ENCODE measurements at places on chromosomes 2 and 18. TPM values are rescaled to one million over a fixed set of nuclear protein-coding genes. Genes with fewer than 3 reads are reported as not detected.

The ASB18 gene
- total RNA-seq: 0.79 TPM

- peak; percentile 54 for DNase-seq
Measured at GRCh38 chr2:36698993-36699392, 2.5 kb downstream of the VIT start.

- peak; percentile 89 for DNase-seq
Measured at GRCh38 chr18:24987303-24988252, 364.4 kb downstream of the ZNF521 start.

DNA sequence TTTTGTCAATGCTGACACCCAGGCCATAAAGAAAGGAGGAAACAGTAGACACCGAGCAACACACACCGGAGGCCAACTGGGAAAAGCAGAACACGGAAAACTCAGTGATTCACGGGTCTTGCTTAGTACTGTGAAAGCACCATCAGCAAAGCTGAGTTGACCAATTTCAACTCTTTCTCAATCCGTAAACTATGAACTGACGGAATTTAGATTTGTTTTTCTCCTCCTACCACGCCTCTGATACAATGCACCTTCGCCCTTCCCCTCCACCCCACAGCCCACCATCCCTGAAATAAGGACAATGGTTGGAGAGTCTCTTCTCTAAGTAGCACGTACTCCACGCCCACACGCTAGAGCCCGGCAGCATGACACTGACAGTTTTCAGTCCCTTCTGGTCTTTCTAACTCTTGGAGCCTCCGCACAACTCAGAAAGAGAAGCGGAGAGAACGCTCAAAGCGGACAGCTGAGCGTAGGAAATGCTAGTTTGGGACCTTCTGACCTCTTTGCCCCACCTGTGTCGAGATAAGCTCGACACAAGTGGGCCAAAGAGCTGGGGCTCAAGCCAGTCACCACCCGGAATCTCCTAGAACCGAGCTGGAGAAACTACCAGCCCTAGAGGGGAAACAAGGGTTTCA is 669 bp downstream of the LNPK start:
- DNase-seq: peak; percentile 53

DNA sequence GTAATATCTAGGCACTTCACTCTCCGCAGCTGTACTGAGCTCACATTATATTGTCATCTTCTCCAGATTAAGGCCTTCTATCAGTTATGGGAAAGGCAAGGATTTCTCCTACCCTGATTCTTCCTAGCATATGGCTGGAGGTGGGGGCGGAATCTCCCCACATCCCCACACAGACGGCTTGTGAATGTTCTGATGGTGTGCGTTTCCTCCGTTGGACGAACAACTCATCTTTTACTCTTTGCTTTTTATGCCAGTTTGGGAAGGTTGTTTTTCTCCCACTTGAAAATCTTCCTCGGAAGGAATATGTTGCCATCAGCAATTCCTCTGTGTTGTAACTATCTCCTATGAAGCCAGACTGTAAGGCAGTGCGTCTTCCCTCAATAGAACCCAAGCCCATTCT is 24.3 kb downstream of the KLHL29 start:
- DNase-seq: no peak

GRCh38 chr2:132415256-132415914 is 1.2 kb upstream of the GPR39 start:
- DNase-seq: no peak

Measured in skin of body (tissue), 3 donors.